ENCODE measurements at places on chromosomes 13 and 19. TPM values are rescaled to one million over a fixed set of nuclear protein-coding genes. Genes with fewer than 3 reads are reported as not detected.
A peak's percentile ranks its signal among the peaks of the same experiment; 100 is the strongest.

CA11 gene
- 5.1 TPM for total RNA-seq

CADM4 gene
- total RNA-seq, result 1.5 TPM

COMP gene
- total RNA-seq, result not detected

DHX34 gene
- 16.2 TPM for total RNA-seq

NLRP5 gene
- not detected for total RNA-seq

SPACA4 gene
- not detected for total RNA-seq

CEBPG gene
- 14.8 TPM for total RNA-seq

ZNF234 gene
- total RNA-seq, result 6.9 TPM

DCT gene
- not detected for total RNA-seq

CHST8 gene
- not detected for total RNA-seq

PLK5 gene
- total RNA-seq, result not detected

LMTK3 gene
- total RNA-seq, result not detected

FBN3 gene
- total RNA-seq, result not detected

GSX1 gene
- total RNA-seq, result not detected

AMER2 gene
- total RNA-seq, result not detected

DNA sequence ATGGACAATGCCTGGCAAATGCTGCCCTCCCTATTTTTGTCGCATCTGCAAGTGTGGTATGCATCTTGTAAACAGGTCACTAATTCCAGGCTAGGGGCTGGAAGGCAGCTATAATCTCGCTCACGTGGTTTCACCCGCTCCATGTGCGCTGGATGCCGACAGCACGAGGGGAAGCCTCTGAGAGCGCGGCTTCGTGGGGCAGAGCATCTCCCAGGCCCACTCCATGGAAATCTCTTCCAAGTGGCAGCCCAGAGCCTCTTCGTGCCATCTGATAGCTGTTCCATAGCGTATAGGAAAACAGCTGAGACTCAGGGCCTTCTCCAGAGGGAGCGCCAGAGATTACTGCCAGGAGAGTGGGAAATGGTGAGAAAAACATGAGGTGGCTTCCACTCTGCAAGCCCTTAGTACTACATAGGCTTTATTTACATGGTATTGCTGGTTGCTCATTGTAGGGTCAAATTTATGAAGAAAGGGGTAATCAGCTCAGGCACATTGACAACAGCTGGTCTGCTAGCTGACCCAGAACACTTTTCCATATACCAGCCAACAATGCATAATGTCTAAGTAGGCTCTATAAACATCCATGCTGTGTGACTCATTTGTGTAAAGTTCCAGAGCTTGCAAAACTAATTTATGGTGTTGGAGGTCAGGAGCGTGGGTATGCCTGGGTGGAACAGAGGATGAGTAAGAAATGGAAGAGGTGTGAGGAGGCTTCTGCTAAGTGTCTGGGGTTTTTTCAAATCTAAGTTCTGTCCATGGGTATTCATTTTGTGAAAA, 165.2 kb downstream of the SHISA2 start:
- DNase-seq, result peak; percentile 89

DNA sequence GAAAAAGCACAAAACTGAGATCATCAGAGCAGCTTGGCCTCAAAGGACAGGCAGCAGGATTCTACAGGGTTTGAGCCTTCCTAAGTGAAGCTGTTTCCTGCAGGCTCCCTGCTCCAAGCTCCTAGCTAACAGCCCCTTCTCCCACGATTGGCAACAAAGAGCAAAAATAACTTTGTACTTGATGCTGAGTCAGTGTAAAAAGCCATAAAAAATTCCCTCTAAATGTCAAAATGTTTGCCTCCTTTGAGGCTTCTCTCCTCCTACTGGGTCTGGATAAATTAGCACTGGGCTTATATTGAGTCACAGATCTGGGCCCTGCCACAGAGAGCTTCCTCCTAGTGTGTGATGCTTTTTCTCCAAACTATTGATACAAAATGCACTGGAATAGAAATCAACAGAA, 153.3 kb downstream of the TNFRSF19 start:
- peak; percentile 48 for DNase-seq

DNA sequence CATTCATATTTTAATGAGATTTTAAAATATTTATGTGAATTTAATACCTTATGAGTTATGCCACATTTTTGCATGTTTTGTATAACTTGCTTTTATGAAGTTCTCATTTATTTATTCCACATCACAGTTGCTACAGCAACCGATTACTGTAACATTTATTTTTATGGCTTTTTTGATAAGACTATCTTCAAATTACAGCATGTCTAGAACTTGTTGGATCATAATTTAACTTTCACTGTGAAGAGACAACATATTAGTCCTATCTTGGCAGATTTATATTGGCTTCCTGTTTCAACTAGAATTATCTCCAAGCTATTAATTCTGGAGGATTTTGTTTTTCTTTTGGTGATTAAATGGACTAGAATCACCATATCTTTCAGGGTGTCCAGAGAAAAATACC, 793.7 kb upstream of the SLITRK5 start:
- no peak for DNase-seq

DNA sequence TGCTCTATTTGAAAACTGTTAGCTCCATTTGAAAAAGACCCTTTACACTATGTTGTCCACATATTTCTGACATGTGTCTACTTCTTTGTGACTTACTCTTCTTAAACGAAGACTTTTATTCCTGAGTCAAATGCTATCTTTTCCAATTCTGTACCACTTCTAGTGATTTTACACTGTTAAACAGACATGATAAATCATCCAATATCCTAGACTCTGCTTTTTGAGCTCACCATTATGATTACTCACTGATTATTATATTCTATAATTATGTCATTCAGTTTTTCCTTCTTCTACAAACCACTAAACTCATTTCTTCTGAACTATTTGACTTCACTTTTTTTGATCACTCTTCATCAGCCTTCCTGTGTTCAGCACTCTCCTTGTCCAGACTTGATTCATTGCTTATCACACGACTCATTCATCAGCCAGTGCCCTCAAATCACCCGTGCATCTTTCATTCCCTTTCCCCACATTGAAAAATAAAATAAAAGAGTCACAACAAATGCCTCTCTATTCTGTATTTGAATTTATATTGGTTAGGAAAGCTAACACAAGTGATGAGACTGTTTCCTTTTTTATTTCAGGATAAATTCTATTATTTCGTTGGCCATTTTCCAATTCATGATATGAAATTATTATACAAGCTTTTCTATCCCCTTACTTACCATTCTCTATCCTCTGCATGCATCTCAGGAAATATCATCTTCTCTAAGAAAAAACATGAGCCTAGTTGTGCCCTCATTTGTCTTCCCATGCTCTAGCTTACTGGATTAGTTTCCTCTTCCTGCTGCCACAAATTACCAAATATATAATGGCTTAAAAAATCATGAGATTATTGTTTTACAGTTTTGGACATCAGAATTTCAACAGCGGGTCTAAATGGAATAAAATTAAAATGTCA, 1482.1 kb upstream of the MIR17HG start:
- no peak for DNase-seq

DNA sequence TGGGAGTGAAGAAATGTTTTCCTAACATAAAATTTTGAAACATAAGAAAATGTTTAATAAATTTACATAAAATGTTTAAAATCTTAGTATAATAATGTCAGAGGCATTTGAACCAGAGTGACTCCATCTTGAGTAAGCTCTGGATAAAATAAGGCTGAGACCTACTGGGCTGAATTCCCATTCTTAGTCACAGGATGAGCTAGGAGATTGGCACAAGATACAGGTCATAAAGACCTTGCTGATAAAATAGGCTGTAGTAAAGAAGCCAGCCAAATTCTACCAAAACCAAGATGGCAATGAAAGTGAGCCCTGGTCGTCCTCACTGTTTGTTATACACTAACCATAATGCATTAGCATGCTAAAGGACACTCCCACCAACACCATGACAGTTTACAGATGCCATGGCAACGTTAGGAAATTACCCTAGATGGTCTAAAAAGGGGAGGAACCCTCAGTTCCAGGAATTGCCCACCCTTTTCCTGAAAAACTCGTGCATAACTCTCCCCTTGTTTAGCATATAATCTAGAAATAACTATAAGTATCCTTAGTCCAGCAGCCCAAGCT, 1184.0 kb downstream of the UQCRFS1 start:
- DNase-seq, result no peak

DNA sequence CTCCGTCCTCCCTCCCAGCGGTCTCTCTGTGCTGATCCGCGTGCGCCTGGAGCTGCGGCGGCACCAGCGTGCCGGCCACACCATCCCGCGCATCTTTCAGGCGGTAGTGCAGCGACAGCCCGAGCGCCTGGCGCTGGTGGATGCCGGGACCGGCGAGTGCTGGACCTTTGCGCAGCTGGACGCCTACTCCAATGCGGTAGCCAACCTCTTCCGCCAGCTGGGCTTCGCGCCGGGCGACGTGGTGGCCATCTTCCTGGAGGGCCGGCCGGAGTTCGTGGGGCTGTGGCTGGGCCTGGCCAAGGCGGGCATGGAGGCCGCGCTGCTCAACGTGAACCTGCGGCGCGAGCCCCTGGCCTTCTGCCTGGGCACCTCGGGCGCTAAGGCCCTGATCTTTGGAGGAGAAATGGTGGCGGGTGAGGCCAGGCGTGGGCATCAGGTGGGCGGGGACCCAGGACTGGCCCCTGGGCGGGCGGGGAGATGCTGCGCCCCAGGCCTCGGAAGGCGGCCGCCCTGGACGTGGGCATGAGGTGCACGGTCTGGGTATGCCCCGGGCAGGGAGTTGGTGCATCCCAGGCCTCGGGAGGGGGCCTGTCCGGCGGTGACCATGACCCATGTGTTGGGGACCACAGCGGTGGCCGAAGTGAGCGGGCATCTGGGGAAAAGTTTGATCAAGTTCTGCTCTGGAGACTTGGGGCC, 16.4 kb downstream of the SLC27A1 start:
- DNase-seq, result no peak

GRCh38 chr13:72959643-72960042, 99.2 kb upstream of the KLF5 start:
- DNase-seq, result no peak

DNA sequence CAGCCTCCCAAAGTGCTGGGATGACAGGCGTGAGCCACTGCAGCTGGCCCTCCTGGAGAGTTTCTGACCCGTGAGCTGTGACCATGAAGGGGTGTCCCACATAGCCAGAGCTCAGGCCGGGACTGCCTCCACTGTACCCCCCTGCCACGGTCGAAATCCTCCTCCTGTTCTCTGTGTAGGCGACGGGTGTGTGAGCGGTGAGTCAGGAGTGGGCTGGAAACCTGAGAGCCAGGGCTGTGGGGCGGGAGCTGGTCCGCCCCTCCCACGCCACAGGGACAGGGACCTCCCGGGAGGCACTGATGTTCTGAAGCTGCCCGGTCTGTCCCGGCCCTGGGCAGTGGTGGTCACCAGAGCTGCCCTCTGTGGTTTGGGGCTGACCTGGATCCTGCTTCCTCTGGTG, 3.9 kb downstream of the WDR18 start:
- peak; percentile 30 for DNase-seq

DNA sequence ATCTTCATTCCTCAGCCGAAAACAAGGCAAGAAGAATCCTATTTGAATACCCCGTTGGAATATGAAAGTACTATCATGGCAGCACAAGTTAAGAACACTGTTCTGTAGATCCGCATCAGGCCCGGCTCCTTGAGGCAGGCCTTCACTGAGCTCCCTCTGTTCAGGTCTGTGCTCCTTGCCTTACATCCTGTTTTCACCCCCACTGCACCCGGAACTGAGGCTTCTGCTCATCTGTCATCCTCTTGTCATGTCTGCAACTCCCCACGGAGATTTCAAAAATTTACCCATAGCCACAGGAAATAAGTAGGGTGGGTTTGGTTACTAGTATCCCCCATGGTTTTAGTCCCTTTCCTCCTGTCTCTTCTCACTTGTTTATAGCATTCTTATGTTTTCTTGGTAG, 861.9 kb downstream of the GPC5 start:
- DNase-seq, result no peak

GRCh38 chr19:55256562-55257460, 2.0 kb downstream of the PPP6R1 start:
- DNase-seq, result no peak

- no peak for DNase-seq
These were observed 65.7 kb downstream of the SLITRK5 start for GRCh38 chr13:87736849-87737385.

DNA sequence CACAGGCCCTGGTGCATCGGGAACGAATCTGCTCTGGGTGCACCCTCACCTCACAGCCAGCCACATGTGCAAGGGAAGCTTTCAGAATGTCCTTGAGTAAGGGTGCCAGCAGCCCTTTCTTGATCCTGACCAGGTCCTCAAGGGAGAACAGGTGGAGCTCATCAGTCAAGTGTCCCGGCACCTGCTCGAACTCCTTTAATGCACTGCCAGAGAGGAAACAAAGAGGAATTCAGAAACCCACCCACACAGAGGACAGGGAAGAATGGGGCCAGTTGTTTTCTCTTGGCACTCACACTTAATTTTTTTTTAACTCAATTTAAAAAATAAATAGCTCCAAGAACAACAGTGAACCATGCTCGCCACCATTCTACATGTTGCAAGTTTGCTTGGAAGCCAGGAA, 41.7 kb downstream of the RUBCNL start:
- DNase-seq, result no peak

DNA sequence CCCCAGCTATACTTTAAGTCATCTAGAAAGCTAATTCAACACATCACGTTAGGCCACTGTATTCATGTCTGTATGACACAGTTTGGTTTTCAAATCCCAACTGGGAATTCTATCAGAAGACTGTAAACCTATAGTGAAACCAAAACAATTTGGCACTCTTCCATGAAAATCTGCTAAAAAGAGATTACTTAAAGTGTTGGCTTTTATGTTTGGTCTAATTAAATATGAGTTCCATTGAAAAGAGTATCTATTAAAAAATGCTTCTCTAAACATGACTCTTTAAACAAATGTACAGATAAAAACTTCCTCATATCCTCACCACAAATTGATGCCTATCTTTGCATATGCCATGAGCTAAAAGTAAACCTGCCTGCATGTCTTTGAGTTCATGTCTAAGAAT, 25.4 kb downstream of the PCDH9 start:
- no peak for DNase-seq

DNA sequence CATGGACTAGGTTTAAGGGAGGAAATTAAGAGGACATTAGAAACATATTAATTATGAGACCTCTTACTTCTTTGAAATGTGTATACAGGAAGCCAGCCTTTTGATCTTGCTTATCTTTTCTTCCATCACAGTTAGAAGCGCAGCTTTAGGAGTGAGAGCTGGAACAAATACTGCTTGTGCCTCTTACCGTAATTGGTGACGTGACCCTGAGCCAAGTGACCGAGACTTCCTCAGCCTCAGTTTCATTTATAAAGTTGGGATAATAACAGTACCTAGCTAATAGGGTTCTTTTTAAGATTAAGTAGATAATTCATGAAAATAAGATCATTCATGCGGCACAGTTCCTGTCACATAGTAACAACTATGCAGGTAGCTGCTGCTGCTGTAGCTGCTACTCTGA, 18.5 kb downstream of the FREM2 start:
- no peak for DNase-seq

DNA sequence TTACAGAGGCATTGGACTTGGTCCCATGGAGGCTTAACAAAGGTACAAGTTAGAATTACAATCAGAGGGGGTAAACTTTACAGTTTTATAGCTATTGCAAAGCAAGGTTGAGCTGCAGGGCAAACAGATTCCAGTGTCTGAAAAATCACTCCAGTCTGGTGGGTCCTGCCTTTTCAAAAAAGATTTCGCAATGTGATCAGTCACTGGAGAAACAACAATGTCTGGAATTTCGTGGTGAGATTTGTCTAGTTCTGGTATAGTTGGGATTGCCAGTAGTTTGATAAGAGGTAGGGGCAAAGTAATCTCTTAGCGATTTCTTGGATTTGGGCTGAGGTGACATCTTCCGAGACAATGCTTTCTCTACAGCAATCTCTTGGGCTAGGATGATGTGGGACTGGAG, 1198.2 kb upstream of the PCDH9 start:
- DNase-seq, result no peak

- DNase-seq, result peak; percentile 64
These were observed 1.5 kb upstream of the FTL start for GRCh38 chr19:48963371-48964204.
